ENCODE measurements at places on chromosomes 3 and 15.

DNA sequence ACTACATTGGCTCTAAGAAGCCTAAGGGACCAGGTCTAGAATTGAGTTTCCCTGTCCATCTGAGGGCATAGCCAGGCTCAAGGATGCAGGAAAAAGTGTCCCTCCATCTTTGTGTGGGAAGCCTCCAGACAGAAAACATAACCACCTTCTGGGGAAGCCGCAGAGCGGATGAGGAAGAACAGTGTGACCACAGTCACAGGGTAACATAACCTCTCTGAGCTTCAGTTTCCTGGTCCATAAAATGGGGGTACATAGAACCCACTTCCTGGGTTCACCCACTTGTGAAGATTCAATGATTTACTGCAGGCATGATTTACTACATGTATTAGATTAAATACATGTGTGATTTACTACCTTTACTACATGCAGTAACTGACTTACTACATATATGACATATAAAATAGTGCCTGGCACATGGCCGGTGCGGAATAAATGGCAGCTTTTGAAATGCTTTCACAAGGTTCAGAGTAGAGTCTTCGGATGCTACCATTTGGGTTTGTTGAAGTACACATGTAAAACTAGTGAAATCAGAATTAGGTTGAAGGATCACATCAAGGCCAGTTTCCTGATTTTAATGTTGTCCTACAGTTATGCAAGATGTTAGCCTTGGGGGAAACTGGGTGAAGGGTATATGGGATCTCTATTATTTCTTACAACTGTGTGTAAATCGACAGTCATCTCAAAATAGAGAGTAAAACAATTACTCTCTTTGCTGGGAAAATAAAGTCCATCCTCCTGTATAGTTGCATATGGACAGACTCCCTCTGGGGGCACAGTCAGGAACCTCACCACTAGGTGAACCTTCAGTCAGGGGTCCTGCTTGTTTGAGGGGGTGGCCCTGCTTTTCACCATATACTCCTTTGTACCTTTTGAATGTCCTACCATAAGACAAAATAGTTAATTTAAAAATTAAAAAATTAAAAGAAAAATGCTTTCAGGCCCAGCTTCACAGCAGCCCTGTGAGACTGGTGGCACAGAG, 86.0 kb downstream of the SEMA5B start:
- no peak for DNase-seq

- DNase-seq, result no peak
These were observed 52.7 kb downstream of the MB21D2 start for GRCh38 chr3:192864941-192865340.

GRCh38 chr3:100915706-100916495, 77.3 kb downstream of the ABI3BP start:
- no peak for DNase-seq

DNA sequence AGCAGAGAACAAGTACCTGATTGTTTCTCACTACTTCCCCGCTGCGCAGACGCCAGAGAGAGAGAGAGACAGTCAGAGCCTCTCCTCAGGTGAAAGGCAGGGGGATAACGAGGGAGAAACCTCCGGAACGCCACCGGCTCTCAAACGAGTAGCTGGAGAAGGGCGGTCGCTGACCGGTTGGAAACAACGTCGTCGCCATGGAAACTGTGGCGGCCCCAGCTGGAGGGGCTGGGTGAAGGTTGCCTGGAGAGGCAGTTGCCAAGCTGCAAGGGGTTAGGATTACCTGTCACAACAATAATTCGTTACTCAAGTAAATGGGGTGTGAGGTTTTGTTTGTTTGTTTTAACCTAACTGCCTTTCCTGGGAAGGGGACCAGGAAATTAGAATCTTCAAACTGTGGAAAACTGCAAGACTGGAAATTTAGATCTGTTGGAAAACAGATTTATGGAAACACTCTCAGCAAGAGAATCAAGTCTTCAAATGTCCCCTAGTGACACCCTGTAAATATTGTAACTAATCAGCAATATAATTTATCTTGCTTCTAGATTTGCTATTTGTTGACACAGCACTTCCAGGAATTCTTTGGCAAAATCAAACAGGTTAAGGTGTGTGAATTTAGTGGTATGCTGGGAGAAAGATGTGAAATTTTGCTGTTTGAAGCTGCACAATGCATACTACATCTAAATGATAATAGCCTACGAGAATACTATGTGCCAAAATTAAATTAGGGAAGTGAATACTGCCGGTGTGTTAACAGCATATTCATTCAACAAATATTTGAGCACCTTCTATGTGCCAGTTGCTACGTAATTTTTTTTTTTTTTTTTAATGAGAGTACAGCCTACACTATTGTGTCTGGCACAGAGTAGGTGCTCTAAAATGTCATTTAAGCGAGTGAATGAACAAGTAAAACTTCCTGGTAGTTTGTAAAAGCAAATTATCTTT, at the start of gene DNAH12:
DNAH12 (minus strand) TSS at position 164 of the 945 bp plus-strand sequence. CDS start 1,474 bp downstream, outside the sequence.
- DNase-seq, result no peak

DNA sequence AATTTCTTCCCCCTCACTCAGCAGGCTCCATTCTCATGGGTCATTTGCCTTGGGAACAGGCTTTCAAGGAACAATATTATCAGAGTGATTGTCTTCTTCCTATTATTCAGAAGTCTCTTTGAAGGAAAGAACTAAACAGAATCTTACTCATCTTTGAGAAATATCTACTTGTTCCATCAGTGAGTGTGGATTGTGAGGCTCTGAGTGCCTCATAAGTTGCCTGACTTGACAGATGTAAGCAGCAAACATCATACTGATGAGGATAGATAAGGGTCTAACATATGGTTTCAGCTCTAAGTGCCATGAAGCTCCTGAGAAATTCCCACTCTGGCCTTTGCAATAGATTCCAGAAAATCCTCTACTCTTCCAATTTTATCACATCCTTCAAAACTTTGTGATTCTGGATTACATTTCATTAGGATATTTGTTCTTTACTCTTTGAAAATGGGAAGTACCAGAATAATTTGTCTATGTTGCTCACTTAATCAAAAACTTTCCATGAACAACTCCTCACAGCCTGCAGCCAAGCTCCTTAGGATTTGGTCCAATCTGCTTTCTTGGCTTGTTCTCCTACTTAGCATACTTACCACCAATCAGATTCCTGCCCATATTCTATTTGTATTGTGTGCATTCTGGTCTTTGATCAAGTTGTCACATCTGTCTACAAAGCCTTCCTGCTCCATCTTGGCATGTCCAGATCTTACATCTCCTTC, 120.1 kb downstream of the RPL22L1 start:
- DNase-seq, result no peak

DNA sequence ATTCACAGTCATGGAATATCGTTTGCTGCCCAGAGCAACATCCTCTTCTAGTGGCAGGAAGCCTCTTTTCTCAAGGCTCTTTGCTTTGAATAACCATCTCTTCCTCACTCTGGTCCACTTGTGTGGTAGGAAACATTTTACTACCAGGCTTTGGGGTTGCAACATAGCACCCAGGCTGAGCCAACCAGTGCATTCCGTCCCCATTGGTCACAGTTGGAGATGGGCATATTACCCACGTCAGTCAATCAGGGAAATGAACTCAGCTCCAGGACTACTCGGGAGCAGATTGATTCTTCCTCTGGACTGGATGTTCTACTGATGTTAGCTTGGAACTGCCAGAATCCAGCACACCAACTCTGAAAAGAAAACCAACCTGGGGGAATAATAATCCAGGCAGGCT, 4.2 kb upstream of the PEX5L start:
- DNase-seq, result no peak

DNA sequence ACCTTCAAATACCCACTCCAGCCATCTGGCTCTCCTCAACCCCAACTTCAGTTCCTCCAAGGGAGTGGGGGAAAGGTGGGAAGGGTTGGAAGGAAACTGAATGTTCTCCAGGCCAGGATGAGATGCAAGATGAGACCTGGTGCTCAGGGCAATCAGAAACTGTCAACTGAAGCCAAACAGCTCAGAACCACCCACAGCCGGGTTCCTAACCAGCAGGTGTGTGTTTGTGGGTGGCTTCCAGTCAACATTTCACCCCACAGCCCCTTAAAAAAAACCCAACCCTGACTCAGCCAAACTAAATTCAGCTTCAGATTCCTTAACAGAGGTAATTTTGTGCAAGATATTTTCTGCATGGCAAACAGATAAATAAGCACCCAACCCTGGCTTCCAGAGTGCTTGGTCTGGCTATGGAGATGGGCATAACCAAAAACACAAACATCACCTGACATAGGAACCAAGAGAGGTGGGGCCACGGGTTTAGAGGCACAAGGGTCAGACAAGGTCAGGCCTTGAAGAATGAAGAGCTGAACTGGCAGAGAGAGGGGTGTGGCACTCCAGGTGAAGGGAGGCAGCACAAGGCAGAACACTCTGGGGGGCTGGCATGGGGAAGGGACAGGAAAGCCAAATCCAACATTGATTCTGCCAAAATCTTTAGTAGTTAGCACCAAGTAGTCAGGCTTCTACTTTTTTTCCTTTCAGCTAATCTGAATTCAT, 34.7 kb downstream of the ZNF445 start:
- no peak for DNase-seq

DNA sequence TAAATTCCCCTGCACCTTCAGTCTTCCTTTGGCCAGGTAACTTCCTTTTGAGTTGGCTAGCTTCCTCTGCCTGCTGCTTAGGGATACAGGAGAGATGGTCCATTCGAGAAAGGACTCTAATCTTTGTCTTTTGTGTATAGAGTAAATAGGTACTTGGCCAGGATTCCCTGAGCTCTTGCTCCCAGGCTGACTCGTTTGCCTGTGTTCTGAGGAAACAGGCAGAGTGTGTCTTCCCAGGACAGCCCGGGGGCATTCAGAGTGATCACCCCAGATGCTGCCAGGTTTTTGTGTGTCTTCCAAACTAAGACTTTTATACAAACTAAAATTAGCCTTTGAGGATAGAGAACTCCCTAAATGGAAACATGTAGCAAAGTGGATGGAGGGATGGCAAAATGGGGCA, 39.5 kb downstream of the TMEM108 start:
- DNase-seq, result no peak

GRCh38 chr3:128372281-128372680, 94.4 kb downstream of the DNAJB8 start:
- DNase-seq, result no peak

DNA sequence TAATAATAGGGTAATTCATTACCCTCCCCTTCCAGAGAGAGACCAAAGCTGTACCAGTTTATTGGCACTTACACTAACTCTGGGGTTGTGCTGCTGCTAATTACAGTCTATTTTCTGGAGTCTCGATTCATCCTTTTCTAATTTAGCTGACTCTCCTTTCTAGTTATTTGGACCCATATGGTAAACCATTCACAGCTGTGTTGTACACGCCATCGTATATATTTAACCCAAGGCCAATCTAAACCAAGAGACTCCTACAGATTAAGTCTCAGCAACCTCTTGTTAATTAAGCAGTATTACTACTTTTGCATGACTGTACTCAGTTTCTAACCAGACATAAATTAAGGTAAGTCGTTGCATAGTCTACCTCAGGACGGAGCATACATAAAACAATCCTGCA, 22.5 kb downstream of the ANXA2 start:
- DNase-seq, result no peak

DNA sequence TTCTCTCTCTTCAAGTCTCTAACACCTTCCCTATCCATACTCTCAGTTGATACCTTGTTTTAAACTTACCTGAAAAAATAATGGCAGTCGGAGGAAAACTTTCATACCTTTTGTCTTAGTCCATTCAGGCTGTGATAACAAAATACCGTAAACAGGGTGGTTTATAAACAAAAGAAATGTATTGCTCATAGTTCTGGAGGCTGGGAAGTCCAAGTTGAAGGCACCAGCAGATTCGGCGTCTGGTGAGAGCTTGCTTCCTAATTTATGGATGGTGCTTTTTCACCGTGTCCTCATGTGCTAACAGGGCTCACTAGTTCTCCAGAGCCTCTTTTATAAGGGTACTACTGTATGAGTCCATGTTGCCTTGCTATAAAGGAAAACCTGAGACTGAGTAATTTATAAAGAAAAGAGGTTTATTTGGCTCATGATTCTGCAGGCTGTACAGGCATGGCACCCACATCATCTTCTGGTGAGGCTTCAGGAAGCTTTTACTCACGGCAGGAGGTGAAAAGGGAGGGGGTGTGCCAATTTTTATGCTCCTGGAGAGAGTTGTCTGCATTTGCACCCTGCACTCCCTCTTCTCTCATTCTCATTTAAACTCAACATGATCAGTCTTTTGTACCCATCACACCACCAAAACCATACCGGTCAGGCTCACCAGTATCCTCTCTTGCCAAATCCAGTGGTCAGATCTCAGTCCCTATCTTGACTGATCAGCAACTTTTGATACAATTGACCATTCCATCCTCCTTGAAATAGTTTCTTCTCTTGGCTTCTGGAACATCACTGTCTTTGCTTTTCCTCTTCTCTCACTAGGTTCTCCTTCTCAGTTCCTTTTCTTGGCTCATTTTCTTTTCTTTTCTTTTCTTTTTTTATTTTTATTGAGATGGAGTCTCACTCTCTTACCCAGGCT, 21.6 kb downstream of the ST6GAL1 start:
- no peak for DNase-seq

- DNase-seq, result no peak
These were observed 770.6 kb upstream of the CFAP20DC start for GRCh38 chr3:59820352-59820934.

DNA sequence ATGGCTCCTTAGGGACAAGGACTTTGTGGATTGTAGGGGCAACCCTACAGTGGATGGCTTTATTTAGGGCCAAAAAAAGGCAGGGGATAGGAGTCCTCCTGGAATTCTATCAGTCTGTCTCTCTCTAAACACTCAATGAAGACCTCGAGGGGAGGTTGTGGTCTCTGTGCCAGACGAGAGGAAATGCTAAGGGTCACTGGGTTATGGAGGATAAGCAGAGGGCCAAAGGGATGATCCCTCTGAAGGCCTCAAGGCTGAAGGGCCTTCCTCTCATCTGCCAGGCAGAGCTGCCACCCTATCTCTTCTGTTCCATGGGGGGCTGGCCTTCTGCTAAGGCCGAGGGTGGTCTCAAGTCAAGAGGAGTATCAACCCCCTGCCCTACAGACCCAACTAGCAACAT, 27.0 kb downstream of the PLXNB1 start:
- no peak for DNase-seq

- no peak for DNase-seq
These were observed 166.6 kb downstream of the RAB11A start for GRCh38 chr15:66035901-66036300.

GRCh38 chr3:128323206-128324081, 143.2 kb downstream of the DNAJB8 start:
- DNase-seq, result no peak
